ENCODE measurements at places on chromosomes 2 and 18.

GRCh38 chr2:25074826-25075225 is 33.0 kb downstream of the EFR3B start:
- DNase-seq = no peak

DNA sequence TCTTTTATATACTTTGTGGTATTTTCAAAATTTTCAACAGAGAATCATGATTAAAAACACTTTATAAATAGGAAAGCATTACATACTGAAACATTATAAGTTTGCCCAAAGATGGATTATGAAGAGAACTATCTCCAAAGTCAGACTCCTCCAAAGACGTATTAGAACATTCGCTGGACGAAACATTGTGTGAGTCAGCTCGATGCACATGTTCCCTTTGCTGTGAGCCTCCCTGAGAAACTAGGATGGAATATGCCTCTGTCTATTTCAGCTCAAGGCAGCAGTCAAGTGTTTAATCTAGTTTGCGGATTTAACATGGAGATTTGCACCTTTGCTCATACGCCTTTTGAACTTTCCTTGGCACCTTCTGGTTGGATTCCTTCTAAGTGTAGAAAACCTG is 92.2 kb upstream of the NCKAP5 start:
- no peak for DNase-seq

DNA sequence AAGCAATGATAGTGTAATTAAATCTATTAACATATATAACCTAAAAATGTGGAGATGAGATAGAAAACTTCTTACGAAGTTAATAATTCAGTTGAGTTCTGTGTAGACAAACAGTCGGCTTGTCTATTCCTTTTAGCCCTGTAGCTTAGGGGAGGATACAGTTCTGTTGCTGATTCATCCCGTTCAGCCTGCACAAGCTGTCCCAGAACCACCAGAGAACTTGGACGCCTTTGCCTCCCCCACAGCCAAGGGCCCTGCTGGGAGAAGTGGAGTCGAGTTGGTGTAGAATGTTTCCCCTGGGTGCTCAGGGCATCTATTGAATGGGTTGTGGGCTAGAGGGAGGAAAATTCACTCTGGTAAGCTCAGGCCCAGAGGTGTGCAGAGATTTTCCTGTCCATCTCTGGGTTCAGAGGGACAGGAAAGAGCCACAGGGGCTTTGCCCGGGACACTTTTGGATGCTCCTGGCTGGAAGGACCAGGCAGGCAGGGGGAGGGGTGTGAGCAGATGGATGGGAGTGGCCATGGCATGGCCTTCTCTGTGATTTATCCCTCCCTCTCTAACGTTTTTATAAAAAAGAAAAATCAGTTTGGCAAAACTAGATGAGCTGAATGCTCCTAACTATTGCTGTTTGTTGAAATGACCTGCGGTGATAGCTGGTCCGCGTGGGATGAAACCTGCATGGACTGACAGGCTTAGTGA is 42.8 kb upstream of the GALR1 start:
- DNase-seq = no peak

GRCh38 chr2:189702071-189702470 is 27.6 kb downstream of the ANKAR start:
- DNase-seq = no peak

- no peak for DNase-seq
Measured at GRCh38 chr2:109533823-109534222, 79.9 kb downstream of the SEPTIN10 start.

- no peak for DNase-seq
Measured at GRCh38 chr2:238921681-238922319, 73.9 kb downstream of the TWIST2 start.

DNA sequence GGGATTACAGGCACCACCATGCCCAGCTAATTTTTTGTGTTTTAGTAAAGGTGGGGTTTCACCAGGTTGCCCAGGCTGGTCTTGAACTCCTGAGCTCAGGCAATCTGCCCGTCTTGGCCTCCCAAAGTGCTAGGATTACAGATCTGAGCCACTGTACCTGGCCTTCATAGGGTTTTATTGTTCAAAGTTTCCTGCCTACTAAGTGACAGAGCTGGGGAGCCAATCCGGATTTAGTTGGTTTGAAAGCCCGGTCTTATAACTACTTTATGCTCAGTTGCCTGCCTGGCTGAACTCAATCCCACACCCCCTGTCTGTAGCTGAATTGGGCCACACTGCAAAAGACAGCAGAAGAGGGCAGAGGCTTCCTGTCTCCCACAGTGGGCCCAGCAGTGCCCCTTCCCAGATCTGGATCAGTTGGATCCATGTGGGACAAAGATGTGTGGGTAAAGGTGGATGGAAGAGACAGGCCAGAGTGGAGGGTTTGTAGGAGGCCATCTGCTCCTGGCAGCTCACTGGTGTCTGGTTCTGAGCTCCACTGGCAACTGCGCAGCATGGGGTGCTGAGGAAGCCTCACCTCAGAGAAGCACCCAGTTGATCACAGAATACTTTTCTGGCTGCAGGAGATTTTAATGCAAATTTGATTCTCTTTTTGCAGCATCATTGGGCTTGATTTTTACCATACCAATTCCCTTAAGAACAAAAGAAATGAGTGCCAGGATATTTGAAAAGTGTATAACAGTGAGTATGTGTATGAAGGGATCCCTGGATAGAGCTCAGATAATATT is 144.9 kb downstream of the DDX1 start:
- DNase-seq = no peak

GRCh38 chr18:58556331-58557007 is 72.4 kb downstream of the ALPK2 start:
- DNase-seq = no peak

DNA sequence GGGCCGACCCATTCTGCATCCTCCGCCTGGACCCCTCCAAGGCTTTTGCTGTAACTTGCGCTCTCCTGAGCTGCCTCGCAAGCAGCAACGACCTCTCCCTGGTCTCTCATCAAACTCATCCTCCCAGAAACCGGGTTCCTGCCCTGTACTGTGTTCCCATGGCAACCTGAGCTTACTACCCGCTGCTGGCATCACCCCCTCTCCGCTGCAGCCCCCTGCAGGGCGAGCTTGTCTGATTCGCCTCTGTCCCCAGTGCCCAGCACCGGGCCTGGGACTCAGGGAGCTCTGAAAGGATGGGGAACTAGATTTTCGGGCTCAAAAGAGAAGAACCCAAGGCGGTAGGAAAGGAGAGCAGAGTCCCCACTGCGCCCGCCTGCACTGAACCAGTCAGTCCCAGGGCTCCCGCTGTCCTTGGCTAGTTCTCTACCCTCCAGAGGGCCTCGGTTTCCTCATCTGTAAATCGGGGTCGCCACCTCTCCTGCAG is 463 bp downstream of the HS1BP3 start:
- DNase-seq = no peak

- DNase-seq = no peak
Measured at GRCh38 chr2:226792155-226792881, 7.3 kb downstream of the IRS1 start.

GRCh38 chr2:169765523-169765922 is 31.9 kb downstream of the KLHL23 start:
- no peak for DNase-seq

GRCh38 chr2:85761512-85761944 is 7.7 kb downstream of the ATOH8 start:
- DNase-seq = no peak

DNA sequence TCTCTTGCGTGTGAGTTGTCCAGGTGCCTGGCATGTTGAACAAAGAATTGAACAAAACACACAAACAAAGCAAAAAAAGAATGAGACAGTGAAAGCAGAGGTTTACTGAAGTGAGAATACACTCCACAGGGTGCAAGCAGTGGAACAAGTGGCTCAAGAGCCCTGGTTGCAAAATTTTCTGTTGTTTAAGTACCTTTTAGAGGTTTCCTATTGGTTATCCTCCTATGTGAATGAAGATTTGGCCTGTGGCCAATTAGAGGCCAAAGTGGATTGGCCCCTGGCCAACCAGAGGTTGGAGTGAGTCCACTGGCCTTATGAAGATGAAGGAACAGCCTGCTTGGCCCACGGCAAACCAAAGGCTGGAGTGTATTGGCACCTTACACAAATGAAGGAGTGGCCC is 1188.5 kb upstream of the NRXN1 start:
- no peak for DNase-seq

DNA sequence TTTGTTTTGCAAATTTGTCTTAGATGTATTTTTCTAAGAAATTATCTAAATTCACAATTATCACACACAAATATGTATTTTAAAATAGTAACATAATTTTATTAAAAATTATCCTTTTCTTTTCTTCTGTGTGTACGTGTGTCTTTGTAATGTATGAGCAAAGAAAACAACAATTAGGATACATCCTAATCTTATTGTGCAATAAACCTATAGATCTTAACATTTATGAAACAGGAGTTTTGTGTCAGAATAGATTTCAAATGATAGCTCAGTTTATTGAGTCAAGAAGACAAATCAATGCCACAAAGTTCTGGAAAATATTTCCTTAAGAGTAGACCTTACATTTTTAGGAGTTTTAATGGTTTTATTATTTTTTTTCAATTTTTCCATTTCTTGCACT is 212.2 kb downstream of the KCNJ3 start:
- DNase-seq = no peak

DNA sequence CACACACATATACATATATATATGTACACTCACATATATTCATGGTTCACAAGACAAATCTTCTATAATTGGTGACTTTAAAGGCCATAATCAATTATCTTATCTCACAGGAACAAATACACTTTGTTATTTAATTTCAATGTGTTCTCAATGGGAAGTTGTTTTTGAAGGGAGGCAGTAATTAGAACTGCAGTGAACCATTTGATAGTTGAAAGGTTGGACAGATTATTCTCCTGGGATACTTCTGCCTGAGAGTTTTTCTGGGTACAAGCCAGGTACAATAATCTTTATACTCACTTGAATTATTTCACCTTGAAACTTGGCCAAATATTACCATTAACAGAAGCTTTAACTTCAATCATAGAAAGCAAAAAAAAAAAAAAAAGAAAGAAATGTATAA is 546.6 kb upstream of the LRRTM4 start:
- no peak for DNase-seq

DNA sequence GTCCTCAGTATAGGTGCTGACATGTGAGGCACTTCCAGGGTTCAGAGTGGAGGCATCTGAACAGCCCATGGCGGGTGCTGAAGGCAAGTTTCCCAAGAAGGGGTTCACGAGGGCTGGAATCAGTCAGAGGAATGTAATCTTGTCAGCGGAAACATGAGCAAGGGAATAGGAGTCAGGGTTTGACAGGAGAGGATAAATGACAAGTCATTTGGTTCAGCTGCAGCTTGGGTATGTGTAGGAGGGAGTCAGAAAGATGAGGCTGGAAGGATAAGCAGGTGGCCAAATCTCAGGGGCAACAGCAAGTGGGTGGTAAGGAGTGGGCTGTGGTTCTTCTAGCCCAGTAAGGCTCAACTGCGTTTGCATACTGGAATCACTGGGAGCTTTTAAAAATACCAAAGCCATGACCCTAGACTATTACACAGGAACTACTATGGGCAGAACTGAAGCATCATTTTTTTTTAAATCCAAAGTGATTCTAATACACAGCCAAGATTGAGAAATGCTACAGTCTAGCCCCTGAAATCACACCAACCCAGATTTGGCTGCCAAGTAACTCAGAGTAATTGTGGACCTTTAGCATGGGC is 41.8 kb upstream of the NAB1 start:
- DNase-seq = no peak

- DNase-seq = peak; percentile 43
Measured at GRCh38 chr2:38528008-38528442, 74.7 kb downstream of the HNRNPLL start.

DNA sequence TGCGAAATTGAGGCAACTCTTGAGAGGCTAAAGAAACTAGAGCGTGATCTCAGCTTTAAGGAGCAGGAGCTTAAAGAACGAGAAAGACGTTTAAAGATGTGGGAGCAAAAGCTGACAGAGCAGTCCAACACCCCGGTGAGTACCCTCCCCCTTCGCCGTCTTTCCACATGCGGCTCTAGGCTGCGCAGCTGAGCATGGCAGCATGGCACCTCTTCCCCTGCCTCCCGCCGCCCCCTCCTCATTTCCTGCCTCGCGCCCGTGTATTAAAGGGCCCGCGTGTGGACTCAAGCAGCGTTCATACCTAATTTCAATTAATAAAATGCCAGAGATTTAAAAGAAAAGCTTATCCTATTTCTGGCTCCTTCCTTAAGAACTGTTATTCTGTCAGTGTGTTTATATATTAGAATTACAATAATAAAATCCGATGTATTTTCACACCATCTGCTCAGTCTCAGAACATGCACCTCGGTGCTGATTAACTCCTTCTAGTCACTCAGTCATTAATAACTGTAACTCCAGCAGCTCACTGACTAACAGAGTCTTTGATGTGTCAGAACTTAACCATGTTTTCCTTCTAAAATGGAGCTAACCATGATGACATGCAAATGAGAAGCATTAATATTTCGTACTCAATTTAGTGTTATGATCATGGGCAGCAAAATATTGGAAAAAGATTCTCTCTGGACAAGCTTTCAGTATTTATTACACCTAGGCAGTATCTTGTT is 137.4 kb upstream of the CDCA7 start:
- DNase-seq = no peak

DNA sequence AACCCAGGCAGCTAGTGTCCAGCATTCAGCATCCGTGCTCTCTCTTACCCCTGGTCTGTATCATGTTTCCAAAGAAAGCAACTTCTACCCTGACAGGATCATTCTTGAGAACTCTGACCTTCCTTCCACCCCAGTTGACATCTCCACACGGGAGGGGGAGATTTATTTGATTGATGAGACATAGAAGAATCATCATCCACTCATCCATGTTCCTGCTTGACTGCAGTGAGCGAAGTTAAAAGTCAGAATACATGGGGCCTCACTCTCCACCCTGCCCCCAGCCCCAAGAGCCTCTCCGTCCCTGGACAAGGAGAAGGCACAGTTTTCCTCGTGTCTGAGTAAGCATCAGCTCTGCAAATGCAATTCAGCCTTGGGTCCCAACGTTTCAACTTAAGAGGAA is 356.0 kb upstream of the TNP1 start:
- no peak for DNase-seq

GRCh38 chr2:49582946-49583345 is 428.6 kb upstream of the FSHR start:
- no peak for DNase-seq

GRCh38 chr2:127146820-127147502 is 40.0 kb upstream of the BIN1 start:
- no peak for DNase-seq

DNA sequence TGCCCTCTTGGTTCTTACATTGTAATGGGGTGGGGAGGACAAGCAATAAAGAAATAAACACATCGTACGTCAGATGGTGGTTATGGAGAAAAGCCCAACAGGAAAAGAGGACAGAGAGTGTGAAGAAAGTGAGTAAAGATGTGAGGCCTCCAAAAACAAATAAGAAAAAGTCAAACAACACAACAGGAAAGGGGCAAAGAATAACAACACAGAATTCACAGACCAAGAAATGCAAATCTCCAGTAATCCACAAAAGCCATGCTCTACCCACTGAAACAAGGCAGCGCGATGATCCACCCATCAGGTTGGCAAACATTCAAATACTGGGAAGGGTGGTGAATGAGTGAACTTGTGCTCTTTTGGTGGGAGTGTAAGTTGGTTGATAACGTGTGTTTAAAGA is 16.7 kb upstream of the DUSP2 start:
- no peak for DNase-seq

- peak; percentile 53 for DNase-seq
Measured at GRCh38 chr18:67425672-67426071, 90.8 kb downstream of the DSEL start.
